ENCODE measurements at places on chromosomes 5 and 9.
A peak's percentile ranks its signal among the peaks of the same experiment; 100 is the strongest.

GRCh38 chr5:122120957-122121356, 8.4 kb upstream of the ZNF474 start:
- H3K36me3 ChIP-seq = no peaks in the 10 kb centered on the region
- no peak for DNase-seq

GRCh38 chr9:76878933-76879332, 27.0 kb downstream of the PRUNE2 start:
- no peak for DNase-seq
- peaks cover 6% of the 10 kb centered on the region for H3K27me3 ChIP-seq
- no peak overlapping the region for H3K27ac ChIP-seq
- H3K36me3 ChIP-seq = no peaks in the 10 kb centered on the region
- no peak overlapping the region for H3K4me3 ChIP-seq

GRCh38 chr5:142427015-142427364, 102.2 kb upstream of the SPRY4 start:
- H3K27ac ChIP-seq = no peak overlapping the region
- H3K4me3 ChIP-seq = no peak overlapping the region
- no peak for DNase-seq
- no peaks in the 10 kb centered on the region for H3K36me3 ChIP-seq

GRCh38 chr5:981456-981855, 27.1 kb upstream of the NKD2 start:
- no peaks in the 10 kb centered on the region for H3K27me3 ChIP-seq
- peaks cover 8% of the 10 kb centered on the region for H3K36me3 ChIP-seq
- no peak for DNase-seq
- peak overlapping the region; percentile 95 for H3K27ac ChIP-seq
- H3K4me3 ChIP-seq = peak overlapping the region; percentile 84

DNA sequence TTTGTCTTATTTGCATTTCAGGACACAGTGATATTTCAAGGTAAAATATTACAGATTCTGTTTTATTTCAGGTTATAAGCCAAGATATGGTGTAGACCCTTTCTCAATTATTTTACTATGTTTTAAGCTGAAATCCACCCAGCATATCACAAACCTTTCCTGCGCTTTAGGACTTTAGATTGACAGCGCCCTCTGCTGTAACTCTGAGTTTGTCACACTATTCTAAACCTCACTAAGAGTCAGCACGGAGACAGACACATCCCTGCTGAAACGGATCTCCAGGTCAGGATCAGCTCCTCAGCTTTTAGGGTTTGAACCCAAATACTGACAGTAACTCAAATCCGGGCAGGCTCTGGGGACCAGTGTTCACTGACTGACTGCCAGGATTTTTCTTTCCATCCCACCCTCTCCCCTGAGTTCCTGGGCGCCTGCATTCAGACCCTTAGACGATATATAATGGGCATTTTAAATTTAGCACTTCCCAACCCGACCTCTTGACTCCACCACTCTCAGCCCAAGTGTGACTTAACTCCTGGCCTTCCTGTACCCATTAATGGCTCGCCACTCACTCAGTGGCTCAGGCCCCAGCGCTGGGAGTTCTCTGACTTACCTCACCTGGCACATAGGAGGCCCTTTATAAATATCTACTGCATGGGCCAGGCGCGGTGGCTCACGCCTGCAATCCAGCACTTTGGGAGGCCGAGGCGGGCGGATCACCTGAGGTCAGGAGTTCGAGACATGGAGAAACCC, 33.5 kb downstream of the TLX3 start:
- H3K4me1 ChIP-seq = no peaks in the 10 kb centered on the region
- H3K27ac ChIP-seq = no peak overlapping the region
- peak; percentile 58 for DNase-seq
- no peaks in the 10 kb centered on the region for H3K36me3 ChIP-seq

DNA sequence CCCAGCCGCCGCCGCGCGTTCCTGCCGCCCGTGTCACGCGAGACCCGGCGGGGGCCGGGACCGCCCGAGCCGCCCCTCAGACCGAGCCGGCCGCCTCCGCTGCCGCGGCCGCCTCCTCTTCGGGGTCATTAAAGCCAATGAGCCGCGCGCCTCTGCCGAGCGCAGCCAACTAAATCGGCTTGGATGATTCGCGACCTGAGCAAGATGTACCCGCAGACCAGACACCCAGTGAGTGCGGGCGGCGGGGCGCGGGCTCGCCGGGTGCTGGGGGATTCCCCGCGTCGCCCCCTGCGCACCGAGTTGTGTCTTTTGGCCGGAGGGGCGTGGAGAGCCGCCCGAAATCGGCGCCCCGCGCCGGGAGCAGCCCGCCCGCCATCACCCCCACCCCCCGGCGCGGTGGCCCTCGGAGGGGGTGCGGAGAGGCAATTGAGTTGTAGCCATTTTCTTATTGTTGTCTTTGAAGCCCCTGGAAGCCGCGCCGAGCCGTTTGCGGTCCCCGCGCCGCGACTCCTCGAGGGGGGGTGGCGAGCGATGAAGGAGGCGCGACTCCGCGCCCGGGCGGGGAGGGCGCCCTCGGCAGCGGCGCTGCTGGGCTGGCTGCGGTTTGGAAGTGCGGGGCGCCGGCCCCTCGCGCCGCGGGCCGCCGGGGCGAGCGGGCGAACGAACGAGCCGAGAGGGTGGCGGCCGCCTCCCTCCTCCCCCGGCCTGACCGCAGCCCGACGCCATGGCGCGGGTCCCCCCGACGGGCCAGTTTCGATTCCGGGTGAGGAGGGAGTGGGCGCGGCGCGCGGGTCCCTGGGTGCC, 1.0 kb downstream of the TLE4 start:
- peaks cover 8% of the 10 kb centered on the region for H3K36me3 ChIP-seq
- H3K27me3 ChIP-seq = peaks cover 6% of the 10 kb centered on the region
- DNase-seq = peak; percentile 48
- H3K4me3 ChIP-seq = peak overlapping the region; percentile 94
- no peak overlapping the region for H3K27ac ChIP-seq

- DNase-seq = no peak
- no peaks in the 10 kb centered on the region for H3K36me3 ChIP-seq
- H3K27me3 ChIP-seq = peaks cover 34% of the 10 kb centered on the region
- H3K4me3 ChIP-seq = no peak overlapping the region
These were observed 30.4 kb downstream of the STC2 start for GRCh38 chr5:173297813-173298212.

GRCh38 chr5:51479840-51480239, 96.6 kb downstream of the ISL1 start:
- H3K27me3 ChIP-seq = peaks cover 2% of the 10 kb centered on the region
- no peak for DNase-seq
- no peak overlapping the region for H3K4me3 ChIP-seq
- no peaks in the 10 kb centered on the region for H3K4me1 ChIP-seq
- no peaks in the 10 kb centered on the region for H3K36me3 ChIP-seq
- no peak overlapping the region for H3K27ac ChIP-seq

GRCh38 chr5:91049800-91050199, 333.3 kb downstream of the ARRDC3 start:
- H3K27me3 ChIP-seq = no peaks in the 10 kb centered on the region
- H3K27ac ChIP-seq = no peak overlapping the region
- no peak for DNase-seq
- no peak overlapping the region for H3K4me3 ChIP-seq
- peaks cover 16% of the 10 kb centered on the region for H3K36me3 ChIP-seq
